ENCODE measurements at places on chromosomes 11 and 22.

- no peak for DNase-seq
These were observed 22.7 kb downstream of the KCNJ4 start for GRCh38 chr22:38432264-38432663.

GRCh38 chr22:50540381-50540780, 5.3 kb upstream of the KLHDC7B start:
- no peak for DNase-seq

DNA sequence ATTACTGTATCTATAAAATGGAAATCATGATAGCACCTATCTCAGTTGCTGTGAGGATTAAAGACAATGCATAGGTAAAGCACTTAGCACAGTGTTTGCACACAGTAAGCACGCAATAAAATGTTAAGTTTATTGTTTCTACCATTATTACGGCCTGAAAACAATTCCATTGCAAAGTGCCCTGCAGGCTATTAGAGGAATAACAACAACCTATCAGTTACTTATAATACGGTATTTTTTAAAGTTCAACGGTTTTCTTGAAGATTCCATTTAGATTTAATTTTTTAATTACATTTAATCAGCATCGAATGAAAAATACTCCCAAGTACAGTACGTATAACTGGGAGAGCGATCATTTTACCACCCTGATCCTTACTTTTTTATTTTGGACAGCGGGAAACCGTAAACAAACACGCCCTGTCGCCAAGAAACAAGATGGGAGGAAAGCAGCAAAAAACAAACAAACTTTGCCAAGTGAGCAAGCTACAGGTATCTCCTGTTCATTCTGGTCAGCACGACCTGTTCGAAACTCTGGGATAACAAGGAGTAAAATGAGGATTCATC, 893 bp downstream of the SLC36A4 start:
- no peak for DNase-seq

DNA sequence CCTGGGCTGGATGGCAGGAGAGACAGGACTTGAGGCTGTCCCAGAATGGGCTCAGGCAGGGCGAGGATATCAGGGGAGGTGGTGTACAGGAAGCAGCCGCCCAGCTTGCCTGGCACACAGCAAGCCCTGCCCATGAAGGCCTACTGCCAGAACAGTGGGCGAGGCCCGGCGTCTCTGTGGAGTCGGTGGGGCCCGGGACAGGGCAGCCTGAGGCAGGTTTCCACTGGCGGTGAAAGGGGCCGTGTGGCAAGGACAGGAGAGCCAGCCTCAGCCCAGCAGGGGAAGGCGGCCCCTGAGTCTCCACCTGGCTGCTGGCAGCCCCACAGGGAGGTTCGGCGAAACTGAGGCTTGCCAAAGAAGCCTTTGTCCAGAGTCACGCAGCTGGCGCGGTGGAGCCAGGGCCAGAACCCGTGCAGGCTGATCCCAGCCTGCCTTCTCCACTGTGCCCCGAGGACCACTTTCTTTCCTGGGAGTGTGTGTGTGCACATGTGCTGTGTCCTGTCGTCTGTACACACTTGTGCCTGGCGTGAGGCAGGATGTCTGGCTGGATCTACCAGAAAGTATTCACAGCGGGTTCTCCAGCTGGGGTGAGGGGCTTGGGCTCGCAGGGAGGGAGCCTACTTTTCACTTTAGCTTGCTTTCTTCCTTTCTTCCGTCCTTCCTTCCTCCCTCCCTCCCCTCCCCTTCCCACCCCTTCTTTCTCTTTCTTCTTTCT, 1.2 kb downstream of the TSPO start:
- DNase-seq = no peak

DNA sequence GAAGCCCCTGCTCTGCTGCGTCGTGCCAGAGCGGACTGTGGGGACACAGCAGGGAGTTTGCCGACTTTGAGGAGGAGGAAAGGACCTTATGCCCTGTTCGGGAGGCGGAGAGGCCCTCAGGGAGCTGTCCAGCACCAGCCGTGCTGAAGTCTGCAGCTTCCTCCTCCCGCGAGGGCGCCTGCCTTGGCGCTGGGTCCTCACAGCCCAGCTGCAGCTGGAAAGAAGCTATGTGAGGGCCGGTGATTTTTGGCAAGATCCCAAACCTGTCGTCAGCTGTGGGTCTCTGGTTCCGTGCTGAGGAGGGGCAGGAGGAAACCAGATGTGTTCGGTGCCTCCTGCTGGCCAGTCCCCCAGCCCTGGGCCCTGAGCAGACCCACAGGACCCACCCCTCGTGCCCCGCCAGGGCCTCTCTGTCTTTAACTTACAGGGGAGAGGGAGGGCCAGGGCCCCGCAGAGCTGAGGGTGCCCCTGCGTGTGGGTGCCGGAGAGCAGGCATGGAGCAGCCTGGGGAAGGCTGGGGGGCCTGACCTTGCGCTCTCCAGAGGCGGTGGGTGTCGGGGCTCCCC, 12.0 kb downstream of the BRSK2 start:
- DNase-seq = no peak

DNA sequence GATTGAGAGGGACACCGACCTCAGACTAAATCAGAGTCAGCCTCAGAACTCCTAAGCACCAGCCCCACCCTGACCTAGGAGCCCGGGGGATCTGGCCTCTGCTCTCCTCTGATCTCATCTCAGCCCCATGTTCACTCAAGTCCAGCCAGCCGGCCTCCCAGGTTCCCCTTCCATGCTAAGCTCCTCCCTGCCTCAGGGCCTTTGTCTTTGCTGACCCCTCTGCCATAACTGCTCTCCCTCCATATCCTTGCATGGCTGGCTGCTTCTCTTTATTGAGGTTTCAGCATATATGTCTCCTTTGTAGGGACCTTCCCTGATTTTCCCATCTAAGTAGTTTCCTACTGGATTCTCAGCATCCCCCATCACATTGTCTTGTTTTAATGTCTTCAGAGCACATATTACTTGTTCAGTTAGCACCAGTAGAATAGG, 780 bp upstream of the SLC15A3 start:
- DNase-seq = no peak
